ENCODE measurements at places on chromosomes 11 and 22.

DNA sequence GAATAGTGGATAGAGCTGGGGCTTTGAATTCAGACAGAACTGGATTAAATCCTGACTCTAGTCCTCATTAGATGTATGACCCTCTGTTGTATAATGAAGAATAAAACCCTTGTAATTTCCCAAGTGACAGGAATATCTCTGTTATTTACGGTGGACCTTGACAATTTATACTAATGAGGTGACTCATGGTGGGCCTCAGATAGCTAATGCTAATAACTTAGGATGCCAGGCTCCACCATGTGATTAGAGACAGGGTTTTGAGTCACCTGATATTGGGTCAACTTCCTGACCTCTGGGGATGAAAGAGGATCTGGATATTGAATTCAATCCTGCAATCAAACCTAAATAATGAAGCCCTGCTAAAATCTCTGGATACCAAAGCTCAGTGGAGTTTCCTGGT is 33.6 kb downstream of the OSBP start:
- DNase-seq: no peak

DNA sequence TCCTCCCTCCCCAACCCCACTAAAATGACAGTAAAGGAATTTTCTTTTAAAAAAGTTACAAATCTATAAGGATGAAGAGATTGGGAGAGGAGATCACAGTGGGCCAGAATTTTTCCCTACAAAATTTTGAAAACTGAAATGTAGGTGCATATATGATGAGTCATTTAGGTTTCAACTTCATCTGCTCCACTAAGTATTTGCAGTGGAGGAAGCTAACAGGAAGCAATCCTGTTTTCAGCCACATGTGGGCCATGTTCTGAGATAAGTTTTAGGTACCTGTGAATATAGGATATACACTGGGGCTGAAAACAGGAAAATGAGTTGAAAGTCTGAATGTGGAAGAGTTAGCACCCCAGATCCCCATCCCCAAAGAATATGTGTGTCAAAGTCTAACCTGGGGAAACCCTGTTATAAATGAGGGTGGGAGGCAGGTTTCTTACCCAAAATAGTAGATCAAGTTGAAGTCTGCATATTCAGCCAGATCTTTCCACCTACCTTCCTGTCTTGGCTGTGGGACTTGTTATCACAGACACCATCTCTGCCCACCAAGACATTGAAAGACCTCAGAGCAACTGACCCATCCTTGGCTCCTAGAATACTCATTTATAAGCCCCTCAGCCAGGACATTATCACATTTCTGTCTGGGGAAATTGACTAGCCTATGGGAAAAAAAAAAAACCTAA is 87.3 kb downstream of the PACS1 start:
- no peak for DNase-seq

- no peak for DNase-seq
These were observed 82.6 kb downstream of the PARVA start for GRCh38 chr11:12459865-12460444.

- no peak for DNase-seq
These were observed 4.5 kb upstream of the TMA7B start for GRCh38 chr22:39955675-39956074.
